ENCODE measurements at places on chromosomes 2 and 18.

GRCh38 chr2:69565431-69565839, 78.1 kb downstream of the AAK1 start:
- no peak for DNase-seq

- no peak for DNase-seq
Observed at GRCh38 chr2:216590780-216591179, 42.4 kb upstream of the IGFBP2 start.

DNA sequence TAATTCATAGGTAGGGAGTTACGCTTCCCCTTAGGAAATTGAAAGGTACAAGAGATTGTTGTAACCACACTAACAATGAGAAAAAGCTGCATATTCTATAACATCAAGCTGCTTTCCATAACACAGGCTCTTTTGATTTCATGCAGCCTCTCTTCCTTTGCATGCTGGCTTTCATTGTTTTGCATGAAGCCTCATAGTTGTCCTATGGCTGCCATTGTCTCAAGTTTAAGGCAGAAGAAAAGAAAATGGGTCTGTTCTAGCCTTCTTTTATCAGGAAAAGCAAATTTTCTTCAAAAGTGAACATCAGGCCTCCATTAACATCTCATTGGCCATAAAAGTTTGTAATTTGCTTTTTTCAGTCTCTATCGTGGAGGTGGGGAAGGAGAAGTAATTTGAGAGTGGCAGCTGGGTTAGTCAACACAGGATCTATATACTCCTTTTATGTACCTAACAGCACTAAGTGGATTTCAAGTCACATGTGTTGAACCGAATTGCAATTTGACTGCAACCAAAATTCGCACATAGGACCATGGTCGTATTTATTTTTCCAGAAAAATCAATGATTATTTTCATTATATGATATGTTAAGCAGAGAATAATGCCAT, 248.5 kb upstream of the RND3 start:
- no peak for DNase-seq

GRCh38 chr2:134453476-134453875, 199.6 kb downstream of the MGAT5 start:
- DNase-seq: no peak

DNA sequence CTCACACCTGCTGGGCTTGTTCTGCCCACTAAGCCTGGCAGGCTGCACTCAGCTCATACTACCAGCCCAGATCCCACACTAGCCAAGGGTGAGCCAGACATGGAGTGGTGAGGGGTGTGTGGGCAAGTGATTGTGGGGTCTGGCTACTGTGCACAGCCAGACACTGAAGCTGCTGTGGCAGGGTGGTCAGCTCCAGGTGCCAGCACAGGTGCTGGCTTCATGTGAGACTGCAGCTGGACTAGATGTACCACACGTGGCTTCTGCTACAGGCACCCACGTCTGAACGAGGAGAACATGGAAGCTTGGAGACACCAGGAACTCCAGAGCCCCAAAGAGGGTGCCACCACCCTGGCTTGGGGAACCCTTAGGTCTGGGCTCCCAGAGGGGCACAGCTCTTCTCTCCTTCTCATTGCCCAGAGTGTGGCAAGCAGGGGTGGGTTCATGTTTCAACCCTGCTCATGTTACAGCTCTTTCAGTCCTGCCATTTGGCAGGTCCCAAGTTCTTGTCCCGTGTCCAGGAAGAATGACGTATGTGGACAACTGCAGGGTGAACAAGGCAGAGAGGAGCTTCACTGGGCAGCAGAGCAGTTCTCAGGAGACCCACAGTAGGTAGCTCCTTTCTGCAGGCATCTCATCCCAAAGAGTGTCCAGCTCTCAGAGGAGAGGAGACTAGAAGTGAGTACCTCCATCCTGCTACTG, 1624.2 kb upstream of the TMEFF2 start:
- DNase-seq: no peak

DNA sequence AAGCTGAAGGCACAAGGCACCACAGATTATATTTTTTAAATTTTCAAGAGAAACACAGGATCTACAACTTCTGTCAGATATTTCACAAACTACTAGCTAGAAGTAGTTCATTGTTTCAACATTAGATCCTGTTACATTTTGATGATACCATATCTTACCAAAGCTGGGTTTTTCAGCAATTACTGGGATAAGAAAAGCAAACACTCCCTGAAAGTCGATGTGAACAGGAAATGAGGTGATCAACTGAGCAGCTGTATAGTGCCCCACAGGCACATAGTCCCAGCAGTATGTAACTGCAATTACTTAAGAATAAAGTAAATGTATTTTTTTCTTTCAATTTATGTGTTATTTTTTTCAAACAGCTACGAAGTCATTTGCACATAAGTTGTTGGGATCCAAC, 103.5 kb downstream of the DNER start:
- no peak for DNase-seq

GRCh38 chr2:129139380-129139779, 820.7 kb upstream of the HS6ST1 start:
- DNase-seq: no peak

DNA sequence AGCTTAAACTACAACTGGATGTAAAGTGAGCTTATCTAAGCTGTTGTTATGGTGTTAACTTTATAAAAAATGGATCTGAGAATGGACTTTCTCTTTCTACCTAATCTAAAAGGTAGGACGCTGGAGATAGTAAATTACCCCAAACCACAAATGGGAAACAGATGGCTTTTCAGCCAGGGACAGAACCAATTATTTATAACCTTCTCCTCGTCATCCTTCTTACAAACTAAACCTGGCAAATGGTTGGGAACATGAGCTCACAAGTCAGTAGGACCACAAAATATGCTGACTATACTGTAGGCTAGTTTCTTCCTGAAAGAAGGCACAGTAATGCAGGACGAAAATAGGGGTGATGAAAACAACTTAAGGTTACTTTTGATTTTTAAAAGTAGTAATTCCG, 32.7 kb upstream of the ZDBF2 start:
- DNase-seq: no peak

DNA sequence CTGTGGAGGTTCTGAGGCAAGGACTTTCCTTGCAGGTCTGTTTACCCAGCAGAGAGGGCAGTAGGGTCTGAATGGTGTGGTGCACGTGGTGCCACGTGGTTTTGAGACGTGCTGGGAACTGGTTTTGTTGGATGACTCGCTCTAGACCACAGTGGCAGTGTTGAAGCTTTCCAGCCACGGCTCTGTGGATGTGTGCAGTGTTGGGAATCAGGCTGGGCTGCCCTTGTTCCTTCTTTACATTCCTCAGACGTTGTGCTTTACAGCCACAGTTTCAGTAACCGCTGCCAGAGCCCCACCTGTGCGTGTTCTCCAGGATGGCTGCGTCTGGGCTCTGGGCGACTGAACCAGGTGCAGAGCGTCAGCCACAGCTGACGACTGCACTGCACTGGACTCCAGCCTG, 8.2 kb downstream of the CTDP1 start:
- no peak for DNase-seq

DNA sequence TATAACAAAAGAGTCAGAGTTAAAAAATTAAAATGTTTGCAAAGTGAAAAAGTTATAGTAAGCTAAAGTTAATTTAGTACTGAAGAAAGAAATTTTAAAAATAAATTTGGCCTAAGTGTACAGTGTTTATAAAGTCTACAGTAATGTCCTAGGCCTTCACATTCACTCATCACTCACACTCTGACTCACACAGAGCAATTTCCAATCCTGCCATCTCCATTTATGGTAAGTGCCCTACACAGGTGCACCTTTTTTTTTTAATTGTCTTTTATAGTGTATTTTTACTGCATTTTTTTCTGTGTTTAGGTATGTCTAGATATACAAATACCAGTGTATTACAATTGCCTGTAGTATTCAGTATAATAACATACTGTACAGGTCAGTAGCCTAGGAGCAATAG, 562.9 kb downstream of the PIK3C3 start:
- DNase-seq: no peak

GRCh38 chr2:141611981-141612380, 518.8 kb downstream of the LRP1B start:
- DNase-seq: no peak

DNA sequence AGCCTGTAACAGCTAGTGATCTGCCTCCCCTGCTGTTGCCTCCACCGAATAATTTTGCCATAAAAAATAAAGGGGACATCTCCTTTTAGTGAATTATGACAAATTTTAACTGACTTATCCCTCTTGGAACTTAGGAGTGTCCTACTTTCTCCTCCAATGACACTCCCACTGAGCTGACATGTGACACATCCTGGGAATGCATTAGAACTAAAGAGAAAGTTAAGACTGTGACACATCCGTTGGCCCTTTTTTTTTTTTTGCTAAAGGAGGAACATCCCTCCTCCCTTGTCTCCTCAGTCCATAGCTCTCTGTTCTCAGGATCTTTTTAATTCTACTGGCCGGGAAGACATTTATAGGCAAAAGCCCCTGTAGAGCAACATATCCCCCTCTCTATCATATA, 268.2 kb downstream of the NRXN1 start:
- DNase-seq: no peak

- DNase-seq: no peak
Observed at GRCh38 chr2:120631236-120631635, 104.4 kb upstream of the GLI2 start.

GRCh38 chr2:226795281-226796011, 4.2 kb downstream of the IRS1 start:
- no peak for DNase-seq

GRCh38 chr2:36478999-36479398, 119.0 kb downstream of the FEZ2 start:
- no peak for DNase-seq

- DNase-seq: no peak
Observed at GRCh38 chr2:207357216-207357615, 172.5 kb upstream of the CREB1 start.

GRCh38 chr2:64586883-64587481, 62.9 kb downstream of the AFTPH start:
- DNase-seq: peak; percentile 27

GRCh38 chr2:8453904-8454302, 228.0 kb upstream of the ID2 start:
- no peak for DNase-seq

DNA sequence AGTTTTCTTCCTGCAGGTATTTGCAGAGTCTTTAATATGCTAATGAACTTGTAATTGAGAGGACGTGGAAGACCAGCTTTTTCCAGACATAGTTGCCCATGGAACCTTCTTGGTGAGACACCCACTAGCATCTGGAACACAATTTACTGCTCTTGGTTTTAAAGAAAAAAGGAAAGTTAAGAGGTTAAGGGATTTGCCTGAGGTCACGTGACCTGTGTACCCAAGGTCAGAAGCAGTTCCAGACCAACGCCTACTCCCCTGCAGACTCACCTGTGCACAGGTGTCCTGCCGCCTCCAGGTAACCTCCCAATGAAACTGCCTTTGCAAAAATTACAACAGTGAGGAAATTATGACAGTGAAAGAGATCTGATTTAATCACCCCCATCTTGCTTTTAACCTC, 172.7 kb downstream of the ANAPC1 start:
- DNase-seq: no peak

GRCh38 chr2:180983468-180984242, 3.2 kb downstream of the UBE2E3 start:
- DNase-seq: no peak

DNA sequence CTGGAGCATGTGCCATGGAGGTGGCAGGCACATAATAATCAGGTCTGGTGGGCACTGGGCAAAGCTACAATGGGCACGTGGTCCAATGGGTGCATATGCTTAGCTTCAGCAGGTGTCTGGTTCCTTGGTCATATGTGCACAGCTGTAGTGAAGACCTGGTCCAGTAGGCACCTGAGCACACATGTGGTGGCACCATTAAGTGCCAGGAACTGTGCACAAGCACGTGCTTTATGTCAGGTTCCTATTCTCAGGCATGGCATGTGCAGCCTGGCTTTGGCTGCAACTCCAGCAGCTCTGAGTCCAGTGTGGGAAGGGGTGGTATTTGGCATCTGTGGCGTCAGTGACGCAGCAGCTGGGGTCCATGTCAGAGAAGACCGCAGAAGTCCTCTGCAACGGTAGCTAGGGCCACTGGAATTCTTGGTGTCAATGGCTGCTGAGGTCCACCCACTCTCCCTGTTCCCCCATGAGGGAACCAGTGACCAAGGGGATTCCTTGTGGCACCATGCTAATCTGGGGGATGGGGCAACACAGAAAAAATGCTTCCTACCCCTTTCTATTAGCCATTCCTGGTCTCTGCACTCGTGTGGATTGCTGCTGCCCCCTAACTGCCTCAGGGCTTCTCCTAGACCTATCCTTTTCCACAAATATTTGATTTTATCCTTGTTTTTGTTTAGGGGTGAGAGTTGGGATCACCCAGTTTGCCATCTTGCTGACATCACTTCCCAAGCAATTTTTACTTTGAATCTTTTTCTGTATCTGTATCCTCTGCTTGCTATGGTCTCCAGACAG, 262.9 kb upstream of the MAP2 start:
- no peak for DNase-seq

GRCh38 chr2:158845859-158846258, 50.7 kb downstream of the DAPL1 start:
- DNase-seq: no peak

- DNase-seq: no peak
Observed at GRCh38 chr18:31056296-31056695, 13.8 kb upstream of the DSC3 start.

DNA sequence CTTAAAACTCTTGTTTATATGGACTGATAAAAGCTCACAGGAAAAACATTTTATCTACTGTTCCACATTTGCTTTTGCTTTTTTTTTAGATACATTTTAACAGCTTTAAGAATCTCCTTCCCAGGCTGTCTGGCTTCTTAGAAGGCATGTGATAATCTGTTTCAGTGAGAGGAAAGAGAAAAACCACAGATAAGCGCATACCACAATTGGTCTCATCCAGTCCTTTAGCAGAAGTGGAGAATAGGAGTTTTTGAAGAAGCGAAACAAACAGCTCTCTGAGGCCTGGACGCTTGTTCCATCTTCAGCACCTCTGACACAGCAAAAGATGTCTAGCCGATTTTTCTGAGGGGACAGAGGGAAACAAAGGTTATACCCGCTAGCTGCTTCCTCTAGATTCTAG, 37.6 kb downstream of the RMC1 start:
- no peak for DNase-seq

GRCh38 chr2:37080689-37081088, 3.5 kb downstream of the HEATR5B start:
- no peak for DNase-seq

- no peak for DNase-seq
Observed at GRCh38 chr2:84057917-84058560, 401.0 kb downstream of the SUCLG1 start.

DNA sequence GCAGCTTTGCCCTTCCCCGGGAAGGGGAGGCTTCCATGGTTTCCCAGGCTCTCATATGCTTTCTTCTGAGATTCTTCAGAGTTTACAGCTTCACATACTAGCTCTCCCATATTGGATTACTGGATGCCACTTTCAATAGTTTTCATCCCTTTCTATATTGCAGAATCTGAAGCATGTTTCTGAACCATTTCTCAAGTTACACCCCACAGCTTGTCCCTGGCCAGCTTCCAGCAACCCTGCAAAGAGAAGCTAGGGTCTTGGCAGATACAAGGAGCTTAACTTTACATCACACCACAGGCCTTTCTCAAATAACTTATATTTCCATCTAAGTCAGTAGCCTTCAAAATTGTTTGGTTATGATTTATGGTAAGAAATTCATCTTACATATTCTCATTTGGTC, 39.6 kb downstream of the LHCGR start:
- DNase-seq: no peak

GRCh38 chr18:48745293-48745692, 205.5 kb downstream of the SMAD7 start:
- no peak for DNase-seq

GRCh38 chr2:27024188-27024587, 8.6 kb upstream of the TMEM214 start:
- DNase-seq: no peak
